Stimulated activated CD4-positive, alpha-beta T cell treated with anti-CD3 and anti-CD28 coated beads, Interleukin-4, amount 100 ng/mL, for 4 hours (primary cell): ENCODE measurements at places on chromosomes 6 and 20.

- no peak for DNase-seq
Measured at GRCh38 chr20:59163631-59164530, at the start of gene ZNF831. ZNF831 (plus strand) TSS chr20:59163821; CDS start chr20:59191020, 27,199 bp downstream.

GRCh38 chr6:127119102-127120022 lies 891 bp downstream of the RSPO3 start:
- no peak for DNase-seq

GRCh38 chr6:47075168-47075567 lies 33.0 kb upstream of the ADGRF1 start:
- DNase-seq: no peak

DNA sequence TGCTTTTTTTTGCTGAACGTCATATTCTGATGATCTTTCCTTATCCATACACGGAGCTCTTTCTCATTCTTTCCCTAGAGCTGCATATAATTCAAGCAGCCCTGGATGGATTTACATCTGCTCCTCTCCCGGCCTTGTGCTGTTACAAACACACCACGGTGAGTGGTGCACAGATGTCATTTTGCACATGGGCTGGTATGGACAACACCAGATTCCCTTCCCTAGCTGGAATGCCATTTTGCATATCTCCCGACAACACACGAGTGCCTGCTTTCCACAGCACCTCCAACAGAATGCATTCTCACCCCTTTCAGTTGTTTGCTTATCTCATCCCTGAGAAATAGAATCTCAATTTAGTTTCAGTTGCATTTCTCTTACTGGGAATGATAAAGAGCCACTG lies 69.5 kb upstream of the AFDN start:
- DNase-seq: no peak

DNA sequence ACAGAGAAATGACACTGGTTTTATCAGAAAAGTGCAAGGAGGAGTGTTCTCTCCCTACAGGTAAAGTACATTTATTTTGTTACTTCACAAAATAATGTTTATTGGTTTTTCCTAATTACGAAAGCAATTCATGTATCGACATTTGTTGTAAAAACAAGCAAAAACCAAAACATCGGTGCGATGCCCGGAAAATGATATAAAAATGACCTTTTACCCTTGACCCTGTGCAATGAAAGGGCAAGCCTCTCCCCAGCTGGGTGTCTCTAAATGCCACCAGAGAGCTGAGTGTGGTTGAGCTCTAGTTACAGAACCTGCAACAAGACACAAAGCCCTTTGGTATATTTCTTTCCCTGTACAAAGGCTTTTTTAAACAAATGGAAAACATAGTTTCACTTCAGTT lies 65.4 kb downstream of the CD164 start:
- no peak for DNase-seq

- DNase-seq: no peak
Measured at GRCh38 chr6:12941422-12941821, 224.9 kb downstream of the PHACTR1 start.

DNA sequence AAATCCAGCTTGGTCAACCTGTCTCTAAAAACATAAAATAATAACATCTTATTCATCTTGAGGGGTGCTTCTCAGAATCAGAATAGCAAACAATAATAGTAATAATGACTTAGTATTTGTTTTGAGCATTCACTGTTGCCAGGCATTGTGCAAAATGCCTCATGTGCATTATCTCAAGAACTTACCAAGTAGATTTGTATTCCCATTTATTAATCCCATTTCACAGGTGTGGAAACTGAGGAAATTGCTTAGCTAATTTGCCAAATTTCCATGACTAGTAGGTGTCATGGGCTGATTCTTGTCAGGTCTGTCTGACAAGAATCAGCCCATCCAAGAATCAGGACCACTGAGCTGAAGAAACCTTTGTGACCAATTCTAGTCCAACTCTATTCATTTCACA lies 5.5 kb downstream of the TTBK1 start:
- no peak for DNase-seq

DNA sequence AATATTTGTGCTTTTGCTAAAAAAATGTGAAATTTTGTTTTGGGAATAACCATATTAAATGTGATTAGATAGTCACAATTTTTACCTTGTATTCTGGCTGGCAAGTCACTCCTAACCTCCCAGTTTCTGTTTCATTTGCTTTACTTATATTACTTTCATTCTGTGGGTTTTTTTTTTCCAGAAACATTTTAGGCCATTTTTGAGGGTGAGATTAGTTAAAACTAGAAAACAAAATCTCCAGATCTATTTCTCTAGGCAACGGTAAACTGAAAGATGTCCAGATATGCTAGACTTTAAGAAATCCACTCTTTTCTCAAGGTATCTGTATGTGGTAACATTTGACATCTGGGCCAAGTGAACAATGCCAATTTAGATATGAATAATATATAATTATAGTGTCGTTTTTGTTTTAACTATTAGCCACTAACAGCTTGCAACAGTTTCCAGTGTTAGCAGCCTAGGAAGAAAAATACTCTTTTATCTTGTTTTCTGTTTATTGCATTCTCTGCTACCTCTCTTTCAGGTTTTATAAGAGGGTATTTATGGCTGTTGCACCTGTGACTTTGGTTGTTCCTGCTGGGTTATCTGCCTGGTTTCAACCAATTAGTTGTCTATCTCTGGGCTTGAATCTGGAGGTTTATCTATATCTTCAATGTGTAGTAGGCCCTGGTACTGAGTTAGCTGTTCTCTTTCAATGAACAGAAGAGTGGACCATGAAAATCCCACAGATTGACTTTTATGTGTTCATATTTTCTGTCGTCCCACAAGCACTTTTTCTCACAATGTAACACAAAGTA lies 260.9 kb downstream of the NKAIN2 start:
- DNase-seq: no peak

- peak; percentile 55 for DNase-seq
Measured at GRCh38 chr20:25750765-25751696, 54.4 kb upstream of the ZNF337 start.

DNA sequence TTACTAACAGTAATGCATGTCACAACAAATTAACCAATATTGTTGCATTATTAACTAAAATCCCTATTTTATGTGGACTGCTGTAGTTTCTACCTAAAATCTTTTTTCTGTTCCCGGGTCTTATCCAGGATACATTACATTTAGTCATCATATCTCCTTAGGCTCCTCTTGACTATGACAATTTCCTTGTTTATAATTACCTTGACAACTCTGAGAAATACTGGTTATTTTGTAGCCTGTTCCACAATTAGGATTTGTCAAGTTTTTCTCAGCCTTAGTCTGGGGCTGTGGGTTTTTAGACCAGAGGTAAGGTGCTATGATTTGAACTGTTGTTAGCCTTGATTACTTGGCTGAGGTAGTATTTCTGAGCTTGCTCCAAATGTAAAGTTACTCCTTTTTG lies 3.7 kb downstream of the FBXO5 start:
- no peak for DNase-seq

- DNase-seq: no peak
Measured at GRCh38 chr6:2990932-2991506, 8.7 kb upstream of the NQO2 start.

DNA sequence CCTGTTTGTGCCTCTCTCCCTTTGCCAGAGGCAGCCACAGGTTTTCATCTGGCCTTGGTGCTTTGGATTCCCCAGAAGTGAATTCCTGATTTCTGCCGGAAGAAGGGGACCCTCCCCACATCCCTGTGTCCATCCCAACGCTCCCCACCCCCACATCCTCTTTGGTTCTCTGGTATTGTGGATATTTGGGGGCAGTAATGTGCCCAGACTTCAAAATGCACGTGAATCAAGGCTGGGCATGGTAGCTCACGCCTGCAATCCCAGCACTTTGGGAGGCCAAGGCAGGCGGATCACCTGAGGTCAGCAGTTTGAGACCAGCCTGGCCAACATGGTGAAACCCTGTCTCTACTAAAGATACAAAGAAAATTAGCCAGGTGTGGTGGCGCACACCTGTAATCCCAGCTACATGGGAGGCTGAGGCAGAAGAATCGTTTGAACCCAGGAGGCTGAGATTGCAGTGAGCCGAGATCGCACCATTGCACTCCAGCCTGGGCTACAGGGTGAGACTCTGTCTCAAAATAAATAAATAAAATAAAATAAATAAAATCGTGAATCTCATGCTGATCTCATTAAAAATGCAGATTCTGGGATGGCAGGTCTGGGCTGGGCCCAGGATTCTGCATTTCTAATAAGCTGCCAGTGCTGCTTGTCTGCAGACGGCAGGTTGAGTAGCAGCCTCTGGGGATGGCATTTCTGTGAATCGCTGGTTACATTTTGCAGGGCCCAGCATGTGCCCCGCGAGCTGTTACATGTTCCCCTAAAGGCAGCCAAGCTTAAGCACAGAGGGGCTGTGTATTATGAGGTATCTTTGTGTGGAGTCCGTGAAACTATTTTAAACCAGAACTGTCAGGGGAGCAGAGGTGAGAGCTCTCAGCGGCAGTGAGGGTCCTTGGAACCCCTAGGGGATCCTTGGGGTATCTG lies 49.0 kb downstream of the SYNJ2 start:
- DNase-seq: no peak

GRCh38 chr6:16227048-16227562 lies 11.3 kb upstream of the GMPR start:
- no peak for DNase-seq

DNA sequence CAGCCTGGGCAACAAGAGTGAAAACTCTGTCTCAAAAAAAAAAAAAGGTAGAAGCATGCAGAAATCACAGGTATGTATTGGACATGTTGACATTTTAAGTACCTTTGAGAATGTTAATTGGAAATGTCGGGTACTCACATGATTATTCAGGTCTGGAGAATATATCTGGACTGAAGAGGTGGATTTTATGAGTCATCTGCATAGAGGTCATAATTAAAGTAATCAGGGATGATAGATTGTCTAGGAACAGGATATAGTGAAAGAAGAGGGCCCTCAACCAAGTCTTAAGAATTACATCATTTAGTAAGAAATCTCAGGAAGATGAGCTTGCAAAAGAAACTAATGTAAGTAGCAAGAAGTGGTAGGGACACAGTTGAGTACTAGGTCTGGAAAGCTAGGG lies 212.5 kb downstream of the UTRN start:
- no peak for DNase-seq

DNA sequence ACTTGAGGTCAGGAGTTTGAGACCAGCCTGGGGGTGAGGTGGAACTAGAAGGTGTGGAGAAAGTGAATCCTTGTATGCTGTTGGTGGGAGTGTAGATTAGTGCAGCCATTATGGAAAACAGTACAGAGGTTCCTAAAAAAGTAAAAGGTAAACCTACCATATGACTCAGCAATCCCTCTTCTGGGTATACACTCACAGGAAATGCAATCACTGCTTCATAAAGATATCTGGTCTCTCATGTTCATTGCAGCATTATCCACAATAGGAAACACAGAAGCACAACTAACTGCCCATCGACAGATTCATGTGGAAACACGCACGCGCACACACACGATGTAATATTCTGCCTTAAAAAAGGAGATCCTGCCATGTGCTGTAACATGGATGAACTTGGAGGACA lies 66.7 kb downstream of the CDC5L start:
- DNase-seq: no peak

DNA sequence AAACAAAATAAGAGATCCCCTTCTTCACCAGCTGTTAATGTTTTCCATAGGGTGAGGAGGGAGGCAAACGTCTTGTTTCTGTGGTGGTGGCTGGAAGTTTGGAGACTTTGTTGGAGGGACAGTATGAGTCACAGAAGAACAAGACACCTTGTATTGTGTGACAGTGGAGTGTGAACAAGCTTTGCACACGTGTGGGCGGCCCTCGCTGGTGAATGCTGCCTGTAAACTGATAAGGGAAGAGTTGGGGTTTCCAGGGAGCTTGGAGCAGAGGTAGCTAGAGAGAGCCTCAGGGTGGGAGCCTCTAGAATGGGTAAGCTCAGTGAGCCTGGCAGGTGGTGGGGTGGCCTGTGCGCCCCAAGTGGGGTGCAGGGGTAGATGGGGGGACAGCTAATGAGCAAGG lies 78.3 kb downstream of the ZDHHC14 start:
- DNase-seq: no peak

GRCh38 chr20:56806952-56807517 lies 177.9 kb downstream of the TFAP2C start:
- DNase-seq: no peak

- no peak for DNase-seq
Measured at GRCh38 chr6:15658181-15658744, 4.6 kb downstream of the DTNBP1 start.

GRCh38 chr6:133114973-133115372 lies 126.2 kb upstream of the EYA4 start:
- no peak for DNase-seq
